ENCODE measurements at places on chromosomes 12 and 14.

DNA sequence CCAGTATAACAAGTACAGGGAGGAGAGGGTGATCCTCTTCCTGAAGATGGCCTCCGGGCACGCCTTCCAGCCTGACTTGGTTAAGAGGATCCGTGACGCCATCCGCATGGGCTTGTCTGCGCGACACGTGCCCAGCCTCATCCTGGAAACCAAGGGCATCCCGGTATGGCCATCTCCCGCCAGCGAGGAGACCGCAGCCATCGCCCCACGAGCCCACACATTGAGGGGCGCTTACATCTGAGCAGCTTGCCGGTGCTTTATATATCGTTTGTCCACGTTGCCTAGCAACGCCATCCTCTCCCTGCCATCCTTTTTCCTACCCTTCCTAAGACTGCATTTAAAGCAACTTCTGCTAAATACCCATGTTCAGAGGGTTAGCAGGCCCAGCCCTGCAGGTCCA, 71.5 kb downstream of the AACS start:
- DNase-seq = no peak

DNA sequence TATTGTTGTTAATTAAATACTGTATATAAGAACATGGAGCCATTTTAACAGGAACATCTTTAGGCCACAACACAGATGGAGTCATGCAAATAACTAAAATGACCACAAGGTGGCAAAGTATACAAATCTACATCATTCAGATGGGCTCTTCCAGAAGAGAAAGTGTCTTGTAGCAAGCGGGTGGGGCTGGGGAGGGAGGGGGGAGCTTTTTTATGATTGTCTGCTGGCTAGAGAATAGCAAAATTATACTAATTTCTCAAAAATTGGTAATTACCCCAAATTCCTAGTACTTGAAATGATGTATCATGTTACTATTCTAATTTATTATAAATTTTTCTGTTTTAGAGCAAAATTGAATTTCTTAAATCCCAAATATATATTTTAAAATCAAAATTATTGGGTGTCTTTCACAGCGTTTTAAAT, 378.7 kb downstream of the PRKD1 start:
- DNase-seq = peak; percentile 60

DNA sequence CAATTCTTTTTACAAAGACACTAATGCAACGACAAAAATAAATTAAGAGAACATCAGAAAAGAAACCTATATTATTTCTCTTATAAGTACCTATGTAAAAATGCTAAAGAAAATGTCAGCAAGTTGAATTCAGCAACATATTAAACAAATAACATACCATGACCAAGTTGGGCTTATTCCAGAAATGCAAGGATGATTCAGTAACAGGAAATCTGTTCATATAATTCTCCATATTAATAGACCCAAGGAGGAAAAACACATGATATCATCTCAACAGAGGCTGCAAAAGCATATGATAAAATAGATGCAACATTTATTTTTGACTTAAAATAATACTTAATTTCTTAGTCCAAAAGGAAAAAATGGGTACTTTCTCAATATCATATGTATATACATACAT, 25.1 kb upstream of the GPHB5 start:
- DNase-seq = no peak

- DNase-seq = no peak
These were observed 6.6 kb downstream of the BEGAIN start for GRCh38 chr14:100580316-100581227.

DNA sequence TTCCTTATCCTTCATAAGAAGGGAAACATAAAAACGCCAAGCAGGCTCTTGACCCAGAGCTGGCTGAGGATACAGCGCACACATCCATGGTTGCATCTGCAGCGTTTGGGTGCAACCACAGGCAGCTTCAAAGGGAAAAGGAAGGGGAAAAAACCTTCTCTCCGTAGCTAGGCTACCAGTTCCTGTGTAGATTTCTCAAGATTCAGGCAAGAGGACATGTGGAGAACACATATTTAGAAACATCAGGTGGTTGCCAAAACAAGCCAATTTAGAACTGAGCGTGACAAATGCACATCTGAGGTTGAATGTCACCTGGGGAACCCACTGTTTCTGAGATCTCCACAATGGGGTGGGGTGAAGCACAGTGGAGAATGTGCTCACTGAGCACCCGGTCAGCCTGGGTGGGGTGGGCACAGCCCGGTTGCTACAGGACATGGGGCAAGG, 78.3 kb upstream of the BDKRB2 start:
- DNase-seq = peak; percentile 46

GRCh38 chr12:31736472-31736871, 7.7 kb upstream of the AMN1 start:
- no peak for DNase-seq

- DNase-seq = no peak
These were observed 600.1 kb upstream of the FLRT2 start for GRCh38 chr14:84929834-84930233.

DNA sequence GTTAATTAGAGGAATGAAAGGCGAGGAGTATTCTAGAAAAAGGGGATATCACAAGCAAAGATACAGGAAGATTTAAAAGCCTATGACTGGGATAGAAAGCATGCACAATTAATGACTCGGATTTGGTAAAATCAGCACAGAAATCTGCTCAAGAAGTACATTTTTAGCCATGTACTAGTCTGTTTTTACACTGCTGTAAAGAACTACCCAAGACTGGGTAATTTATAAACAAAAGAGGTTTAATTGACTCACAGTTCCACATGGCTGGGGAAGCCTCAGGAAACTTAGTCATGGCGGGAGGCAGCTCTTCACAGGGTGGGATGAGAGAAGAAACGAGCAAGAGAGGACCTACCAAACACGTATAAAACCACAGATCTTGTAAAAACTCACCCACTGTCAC, 716.3 kb upstream of the MDGA2 start:
- DNase-seq = no peak

- no peak for DNase-seq
These were observed 28.0 kb downstream of the DAO start for GRCh38 chr12:108907839-108908351.

DNA sequence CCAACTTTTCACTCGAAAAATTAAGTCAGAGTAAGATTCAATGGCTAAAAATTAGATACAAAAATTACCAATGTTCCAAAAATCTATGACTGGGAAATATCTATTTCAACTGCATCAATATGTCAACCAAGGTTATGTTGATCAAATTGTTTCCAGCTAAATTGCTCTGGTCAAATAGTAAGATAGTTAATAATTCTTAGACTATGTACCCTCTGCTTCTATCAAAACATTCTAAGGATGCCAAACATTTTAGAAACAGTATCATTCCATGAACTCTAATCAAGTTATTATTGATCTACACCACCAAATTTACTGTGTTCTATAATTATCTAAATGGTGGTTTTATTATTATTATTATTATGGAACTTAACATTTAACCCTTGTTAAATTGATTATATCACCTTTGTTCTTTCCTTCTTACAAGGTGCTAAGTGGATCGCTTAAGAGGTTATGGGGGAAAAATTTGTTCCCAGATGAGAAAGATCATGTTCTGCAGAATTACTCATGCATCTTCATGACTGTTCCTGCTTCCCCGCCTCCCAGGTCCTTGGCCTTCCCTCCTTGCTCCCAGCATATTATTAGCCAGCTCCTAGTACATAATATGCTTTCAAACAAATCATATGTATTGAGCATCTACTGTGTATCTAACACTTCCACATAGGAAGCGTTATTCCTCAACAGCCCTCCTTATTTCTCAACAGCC, 240.5 kb upstream of the KRR1 start:
- DNase-seq = no peak

- peak; percentile 64 for DNase-seq
These were observed 260.8 kb downstream of the RASSF9 start for GRCh38 chr12:85575120-85576096.

GRCh38 chr14:105690671-105691070, 164.3 kb downstream of the TMEM121 start:
- DNase-seq = no peak

GRCh38 chr12:123532019-123532418, 1.5 kb downstream of the RILPL1 start:
- peak; percentile 56 for DNase-seq

DNA sequence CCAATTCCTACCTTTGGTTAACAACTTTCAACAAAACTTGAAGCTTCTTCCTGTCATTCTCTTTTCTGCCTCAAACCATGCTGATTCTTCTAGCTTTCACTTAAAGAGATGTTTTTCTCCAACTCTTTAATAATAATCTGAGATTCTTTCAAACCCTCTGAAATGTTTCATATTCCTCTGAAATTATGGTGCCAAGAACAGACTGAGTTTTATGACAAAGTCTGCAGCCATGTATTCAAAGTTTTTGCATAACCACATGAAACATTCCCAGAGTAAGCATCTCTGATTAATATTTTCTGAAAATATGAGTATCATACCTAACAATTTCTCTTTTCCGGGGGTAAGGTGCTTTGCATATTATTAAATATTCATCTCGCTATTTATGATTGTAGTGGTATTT, 59.1 kb upstream of the DCN start:
- DNase-seq = no peak

DNA sequence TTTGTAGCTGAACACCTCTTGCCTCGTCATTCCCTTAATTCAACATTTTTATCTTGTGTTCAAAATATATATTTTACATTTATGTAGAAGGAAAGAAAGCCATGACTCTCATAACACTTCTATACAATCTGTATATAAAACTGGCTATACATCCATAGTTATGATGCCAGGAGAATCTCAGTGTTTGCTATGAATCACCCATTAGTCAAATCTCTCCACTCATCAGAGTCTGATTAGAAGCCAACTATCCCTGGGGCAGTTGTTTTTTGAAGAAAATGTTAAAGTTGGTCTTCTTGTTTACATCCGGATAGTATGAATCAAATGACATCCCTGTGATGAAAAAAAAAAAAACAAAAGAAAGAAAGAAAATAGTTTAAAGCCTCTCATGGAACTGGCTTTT, 503.9 kb downstream of the NELL2 start:
- no peak for DNase-seq

- DNase-seq = no peak
These were observed 16.9 kb downstream of the GALNT9 start for GRCh38 chr12:132312516-132312915.

DNA sequence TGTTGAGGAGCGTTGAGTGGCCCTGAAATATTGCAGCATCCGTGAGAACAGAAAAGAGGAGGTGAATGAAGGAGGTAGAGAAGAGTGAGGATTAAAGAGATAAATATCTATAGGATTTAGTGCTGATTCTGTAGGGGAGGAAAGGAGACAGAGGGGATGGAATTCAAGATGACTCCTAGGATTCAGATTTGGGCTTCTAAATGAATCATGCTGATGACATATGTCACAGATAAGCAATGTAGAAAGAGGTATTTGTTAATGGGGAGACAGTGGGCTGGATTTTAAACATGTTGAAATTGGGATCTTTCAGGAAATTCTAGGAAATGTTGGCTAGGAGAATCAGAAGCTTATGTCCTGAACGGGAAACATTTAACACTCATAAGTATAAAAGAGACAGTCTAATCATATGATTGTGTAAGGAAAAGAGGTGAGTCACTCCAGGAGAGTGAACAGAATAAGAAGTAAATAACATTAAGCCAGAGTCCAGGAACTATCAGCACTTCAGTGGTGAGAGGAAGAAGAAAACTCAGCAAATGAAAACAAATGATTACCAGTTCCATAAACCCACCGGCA, 58.1 kb upstream of the DIO2 start:
- peak; percentile 78 for DNase-seq

DNA sequence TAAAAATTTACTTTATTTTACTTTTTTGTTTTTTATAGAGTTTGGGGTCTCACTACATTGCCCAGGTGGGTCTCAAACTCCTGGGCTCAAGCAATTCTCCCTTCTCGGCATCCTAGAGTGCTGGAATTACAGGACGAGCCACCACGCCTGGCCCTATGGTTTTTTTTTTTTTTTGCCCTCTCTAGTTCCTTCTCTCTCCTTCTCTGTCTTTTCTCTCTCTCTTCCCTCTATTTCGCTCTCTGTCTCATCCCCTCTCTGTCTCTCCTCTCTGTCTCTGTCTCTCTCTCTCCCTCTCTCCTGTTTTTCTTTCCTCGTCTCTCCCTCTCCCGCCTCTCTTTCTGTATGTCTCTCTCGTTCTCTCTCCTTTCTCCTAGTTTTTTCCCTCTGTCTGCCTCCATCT, 202.6 kb upstream of the LHX5 start:
- DNase-seq = no peak

GRCh38 chr12:127270193-127270592, 996.8 kb upstream of the TMEM132C start:
- no peak for DNase-seq

DNA sequence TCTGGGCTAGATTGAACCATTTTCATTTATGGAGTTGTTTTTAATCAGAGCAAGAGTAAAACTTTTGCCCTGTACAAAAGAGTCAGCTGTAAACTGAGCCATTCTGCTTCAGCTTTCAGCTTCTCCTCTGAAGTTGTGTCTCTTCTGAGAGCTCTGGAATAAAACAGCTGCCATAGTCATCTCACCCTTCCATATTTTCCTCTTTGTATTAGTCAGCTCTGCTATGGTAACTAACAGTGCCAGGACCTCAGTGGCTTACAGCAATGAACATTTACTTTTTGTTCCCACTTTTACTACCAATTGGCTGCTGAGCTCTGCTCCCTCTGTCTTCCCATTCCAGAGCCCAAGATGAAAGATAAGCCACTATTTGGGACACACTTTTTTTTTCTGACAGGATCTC, 178.5 kb downstream of the DAD1 start:
- DNase-seq = no peak

GRCh38 chr14:70047598-70048312, 141.0 kb downstream of the SLC8A3 start:
- no peak for DNase-seq

- DNase-seq = no peak
These were observed 61.7 kb upstream of the SLC6A15 start for GRCh38 chr12:84974155-84974815.

DNA sequence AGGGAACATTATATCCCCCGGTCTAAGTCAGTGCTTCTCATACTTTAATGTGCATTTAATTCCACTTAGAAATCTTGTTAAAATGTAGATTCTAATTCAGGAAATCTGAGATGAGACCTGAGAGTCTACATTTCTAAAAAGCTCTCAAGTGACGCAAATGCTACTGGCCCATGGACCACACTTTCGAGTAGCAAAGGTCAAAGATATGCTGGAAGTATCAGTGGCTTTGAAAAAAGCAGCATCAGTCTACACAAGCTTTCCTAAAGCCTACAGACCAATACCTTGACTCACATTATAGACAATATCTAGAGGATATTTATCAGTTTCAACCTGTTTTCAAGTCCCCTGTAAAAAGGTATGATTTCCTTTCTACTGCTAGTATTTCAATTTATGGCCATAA, 248.6 kb downstream of the CEP128 start:
- DNase-seq = no peak

- DNase-seq = no peak
These were observed 54.7 kb downstream of the DYNC1H1 start for GRCh38 chr14:102019006-102019540.

GRCh38 chr12:59627582-59627981, 31.8 kb downstream of the SLC16A7 start:
- DNase-seq = no peak

DNA sequence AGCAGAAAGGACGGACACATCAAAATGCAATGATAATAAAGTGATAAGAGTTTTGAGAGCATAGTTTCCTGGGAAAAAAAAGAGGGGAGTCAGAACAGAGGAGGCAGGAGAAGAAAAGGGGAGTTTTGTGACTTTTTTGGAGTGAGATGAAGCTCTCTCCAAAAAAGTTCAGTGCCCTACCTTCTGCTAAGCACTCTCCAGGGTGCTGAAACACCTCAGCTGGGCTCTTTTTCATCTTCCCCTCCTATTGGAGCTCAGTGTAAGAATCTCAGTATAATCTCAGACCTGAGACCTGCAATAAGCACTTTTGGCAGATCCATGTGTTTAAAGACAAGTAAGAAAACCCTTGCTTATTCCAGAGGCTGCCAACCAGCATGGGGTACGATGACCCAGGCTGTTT, 58.9 kb upstream of the SRRM4 start:
- no peak for DNase-seq

- DNase-seq = no peak
These were observed 6.8 kb upstream of the TRAF3 start for GRCh38 chr14:102770147-102771123.

Measured in cardiac muscle cell (in vitro differentiated cells and primary cell).